ENCODE measurements at places on chromosomes 2 and 18.

GRCh38 chr2:176746411-176746810, 466.2 kb upstream of the HNRNPA3 start:
- no peak for DNase-seq

DNA sequence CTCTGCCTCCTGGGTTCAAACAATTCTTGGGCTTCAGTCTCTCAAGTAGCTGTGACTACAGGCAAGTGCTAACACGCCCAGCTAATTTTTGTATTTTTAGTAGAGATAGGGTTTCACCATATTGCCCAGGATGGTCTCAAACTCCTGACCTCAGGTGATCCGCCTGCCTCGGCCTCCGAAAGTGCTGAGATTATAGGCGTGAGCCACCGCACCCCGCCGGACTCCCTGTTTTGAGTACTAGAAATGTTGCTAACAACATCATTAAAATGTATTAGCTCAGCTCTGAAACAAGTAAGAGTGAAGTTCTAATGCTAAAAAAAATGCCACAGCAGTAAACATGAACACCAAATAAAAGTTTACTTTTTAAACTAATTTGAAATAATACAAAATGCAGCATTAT, 937.7 kb downstream of the CPS1 start:
- no peak for DNase-seq

- no peak for DNase-seq
Observed at GRCh38 chr18:62939433-62939832, 224.1 kb downstream of the PHLPP1 start.

- no peak for DNase-seq
Observed at GRCh38 chr2:33038799-33039198, 92.0 kb downstream of the LTBP1 start.

- DNase-seq, result no peak
Observed at GRCh38 chr2:30621836-30622235, 174.8 kb downstream of the LCLAT1 start.

GRCh38 chr2:77831060-77831459, 308.9 kb upstream of the LRRTM4 start:
- no peak for DNase-seq

- DNase-seq, result no peak
Observed at GRCh38 chr18:65974758-65975157, 223.9 kb downstream of the CDH7 start.

GRCh38 chr2:16288371-16289112, 348.2 kb downstream of the MYCN start:
- DNase-seq, result no peak

GRCh38 chr2:134432435-134432883, 178.6 kb downstream of the MGAT5 start:
- no peak for DNase-seq

DNA sequence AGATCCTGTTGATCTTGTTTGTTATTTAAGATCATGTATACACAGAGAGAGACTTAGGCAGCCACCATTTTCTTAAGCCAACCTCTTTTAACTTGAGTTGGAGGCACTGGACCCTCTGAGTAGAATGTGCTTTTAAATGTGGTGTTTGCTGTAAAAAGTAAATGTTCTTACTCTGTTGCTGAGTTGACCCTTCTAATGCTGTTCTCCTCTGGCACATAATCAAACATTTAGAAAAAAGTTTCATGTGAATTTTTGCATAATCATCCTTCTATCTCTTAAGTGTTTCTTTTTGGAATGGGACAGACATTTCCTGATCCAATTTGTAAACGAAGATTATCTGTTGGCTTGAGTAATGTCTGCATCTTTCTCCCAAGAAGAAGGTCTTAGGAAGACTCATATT, 255.1 kb upstream of the ETAA1 start:
- no peak for DNase-seq

GRCh38 chr2:667332-667999, 9.7 kb downstream of the TMEM18 start:
- peak; percentile 44 for DNase-seq

DNA sequence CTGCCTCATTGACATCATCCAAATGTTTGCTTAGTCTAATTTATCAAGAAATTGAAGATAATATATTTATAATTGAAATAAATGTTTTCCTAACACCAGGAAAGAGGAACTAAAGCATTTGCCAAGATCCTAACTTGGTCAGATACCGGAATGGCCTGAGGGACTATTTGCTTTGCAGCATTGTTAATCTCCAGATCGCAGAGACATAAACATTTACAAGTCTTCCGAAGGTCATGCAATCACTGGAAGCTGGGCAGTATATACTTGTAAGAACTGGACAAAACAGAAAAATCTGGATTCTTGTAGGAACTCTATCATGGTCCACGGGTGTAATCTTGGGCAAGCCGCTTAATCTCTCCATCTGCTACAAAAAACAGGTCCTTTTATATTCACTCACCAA, 42.2 kb downstream of the CYBRD1 start:
- peak; percentile 20 for DNase-seq

- DNase-seq, result no peak
Observed at GRCh38 chr2:110657724-110658305, 20.0 kb downstream of the BUB1 start.

DNA sequence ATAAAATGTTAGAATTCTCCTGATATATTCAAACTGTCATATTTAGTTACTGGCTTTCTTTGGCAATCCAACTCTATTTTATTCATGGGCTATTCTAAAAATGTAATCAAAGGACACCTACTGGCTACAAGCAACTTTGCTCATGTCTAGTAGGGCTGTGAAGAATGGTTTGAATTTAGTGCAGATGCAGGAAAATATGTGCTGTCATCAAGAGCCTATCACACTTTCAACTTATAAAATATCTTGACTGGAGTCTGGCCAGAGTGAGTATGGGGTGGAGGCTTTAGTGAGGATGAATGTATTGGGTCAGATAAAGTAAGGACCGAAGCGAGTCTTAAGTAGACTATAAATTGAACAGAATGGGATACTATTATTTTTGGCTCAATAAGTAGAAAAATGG, 343.4 kb upstream of the SPRED2 start:
- no peak for DNase-seq
